ENCODE measurements at places on chromosomes 16 and 17.

GRCh38 chr17:13420878-13421277 is 180.9 kb downstream of the HS3ST3A1 start:
- peak; percentile 67 for DNase-seq

DNA sequence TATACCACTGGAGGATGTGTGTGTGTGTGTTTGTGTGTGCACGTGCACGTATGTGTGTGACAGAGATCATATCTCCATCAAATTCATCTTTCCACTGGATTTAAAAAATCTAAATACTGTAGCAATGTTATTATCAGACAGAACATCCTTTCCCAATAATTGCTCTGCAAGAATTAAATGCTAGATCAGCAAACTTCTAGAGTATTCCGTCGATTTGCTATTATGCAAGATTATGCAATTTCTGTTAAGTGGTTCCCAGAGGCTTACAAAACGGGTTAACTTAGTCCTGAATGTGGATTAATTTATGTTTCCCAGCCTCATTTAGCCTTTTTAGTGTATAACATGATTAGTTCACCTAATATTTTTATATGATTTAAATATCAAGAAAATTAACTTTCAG is 44.5 kb upstream of the CNTNAP4 start:
- DNase-seq = no peak

DNA sequence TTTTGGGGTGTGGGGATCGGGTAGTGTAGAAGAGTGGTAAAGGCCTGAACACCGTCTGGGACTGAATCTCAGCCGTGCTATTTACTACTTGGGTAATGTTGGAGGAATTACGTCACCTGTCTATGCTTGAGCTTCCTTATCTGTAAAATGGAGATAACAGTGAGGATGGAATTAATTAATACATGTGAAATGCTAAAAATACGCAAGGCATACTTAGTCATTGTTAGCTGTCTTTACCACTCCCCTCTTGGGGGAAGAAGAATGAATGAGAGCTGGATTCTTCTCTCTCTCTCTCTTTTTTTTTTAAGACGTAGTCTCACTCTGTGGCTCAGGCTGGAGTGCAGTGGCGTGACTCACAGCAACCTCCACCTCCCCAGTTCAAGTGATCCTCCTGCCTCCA is 41.1 kb upstream of the TANGO6 start:
- DNase-seq = peak; percentile 68

DNA sequence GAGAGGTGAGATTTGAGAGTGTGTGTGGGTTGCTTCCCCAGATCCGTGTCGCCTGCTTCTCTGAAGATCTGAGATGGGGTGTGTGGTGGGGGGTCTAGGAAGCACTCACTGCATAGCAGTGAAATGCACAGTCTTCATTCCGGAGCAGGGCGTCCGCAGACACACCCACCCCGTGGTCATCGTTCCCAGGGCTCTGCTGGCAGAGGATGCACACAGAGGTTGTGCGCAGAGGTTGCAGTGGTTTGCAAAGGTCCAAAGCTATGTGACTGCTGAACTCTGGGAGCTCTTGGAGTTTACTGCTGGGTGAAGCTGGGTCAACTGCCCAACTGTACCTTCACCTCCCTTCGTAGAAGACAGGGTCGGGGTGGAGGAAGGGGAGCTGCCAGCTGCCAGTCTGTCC is 135.3 kb downstream of the SNX29 start:
- no peak for DNase-seq

- no peak for DNase-seq
Measured at GRCh38 chr17:76561332-76561731, 21.5 kb downstream of the PRCD start.

DNA sequence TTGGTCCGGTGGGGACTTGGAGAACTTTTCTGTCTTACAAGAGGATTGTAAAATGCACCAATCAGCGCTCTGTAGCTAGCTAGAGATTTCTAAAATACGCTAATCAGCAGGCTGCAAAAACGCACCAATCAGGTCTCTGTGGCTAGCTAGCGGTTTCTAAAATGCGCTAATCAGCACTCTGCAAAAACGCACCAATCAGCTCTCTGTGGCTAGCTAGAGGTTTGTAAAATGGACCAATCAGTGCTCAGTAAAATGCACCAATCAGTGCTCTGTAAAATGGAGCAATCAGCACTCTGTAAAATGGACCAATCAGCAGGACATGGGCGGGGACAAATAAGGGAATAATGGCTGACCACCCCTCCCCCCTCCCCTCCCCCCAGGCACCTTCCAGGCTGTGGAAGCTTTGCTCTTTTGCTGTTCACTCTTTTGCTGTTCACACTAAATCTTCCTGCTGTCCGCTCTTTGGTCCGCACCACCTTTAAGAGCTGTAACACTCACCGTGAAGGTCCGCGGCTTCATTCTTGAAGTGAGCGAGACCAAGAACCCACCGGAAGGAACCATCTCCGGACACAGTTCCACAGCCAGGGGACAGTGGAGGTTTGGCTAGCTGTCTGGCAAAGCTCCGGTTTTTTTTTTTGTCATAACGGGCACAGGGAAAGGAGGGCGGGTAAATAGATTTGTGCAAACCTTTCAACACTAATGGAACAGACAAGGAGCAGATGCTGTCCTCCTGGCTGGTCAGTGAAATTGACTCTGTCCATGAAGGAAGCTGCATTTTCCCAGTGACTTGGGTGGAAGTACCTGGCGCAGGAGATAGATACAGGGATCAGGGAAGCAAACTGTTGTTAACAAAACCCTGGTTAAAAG is 8.3 kb downstream of the PITPNC1 start:
- DNase-seq = no peak

DNA sequence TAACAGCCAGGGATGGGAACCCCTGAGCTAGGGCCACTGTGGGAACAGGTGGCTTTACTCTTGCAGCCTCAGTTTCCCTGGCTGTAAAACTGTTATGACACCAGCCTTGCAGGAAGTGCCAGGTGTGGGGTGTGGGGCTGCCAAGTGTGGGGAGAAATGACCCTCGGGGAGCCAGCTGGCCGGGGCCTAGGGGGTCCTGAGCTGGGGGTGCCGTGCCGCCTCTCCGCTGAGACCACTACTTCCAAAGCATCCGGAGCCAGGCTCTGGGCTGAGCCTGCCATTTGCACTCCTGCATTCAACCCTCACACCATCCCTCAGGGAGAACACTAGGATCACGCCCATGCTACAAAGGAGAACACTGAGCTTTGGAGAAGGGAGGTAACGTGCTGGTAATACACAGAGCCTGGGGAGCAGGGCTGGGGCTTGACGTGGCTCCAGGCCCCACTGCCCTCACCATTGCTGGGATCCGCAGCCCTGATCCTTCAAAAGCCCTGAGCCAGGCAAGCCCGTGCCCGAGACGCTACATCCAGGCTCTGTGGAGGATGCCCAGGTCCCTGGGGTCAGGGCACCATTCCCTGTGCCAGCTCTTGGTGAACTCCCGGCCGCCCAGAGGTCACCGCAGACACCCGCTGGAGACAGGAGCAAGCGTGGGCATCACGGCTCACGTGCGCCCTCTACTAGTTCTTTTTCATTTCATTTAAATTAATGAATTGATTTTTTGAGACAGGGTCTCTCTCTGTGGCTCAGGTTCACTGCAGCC is 28.8 kb upstream of the GINS2 start:
- no peak for DNase-seq

GRCh38 chr16:67039260-67040020 is 10.5 kb downstream of the CBFB start:
- DNase-seq = no peak

DNA sequence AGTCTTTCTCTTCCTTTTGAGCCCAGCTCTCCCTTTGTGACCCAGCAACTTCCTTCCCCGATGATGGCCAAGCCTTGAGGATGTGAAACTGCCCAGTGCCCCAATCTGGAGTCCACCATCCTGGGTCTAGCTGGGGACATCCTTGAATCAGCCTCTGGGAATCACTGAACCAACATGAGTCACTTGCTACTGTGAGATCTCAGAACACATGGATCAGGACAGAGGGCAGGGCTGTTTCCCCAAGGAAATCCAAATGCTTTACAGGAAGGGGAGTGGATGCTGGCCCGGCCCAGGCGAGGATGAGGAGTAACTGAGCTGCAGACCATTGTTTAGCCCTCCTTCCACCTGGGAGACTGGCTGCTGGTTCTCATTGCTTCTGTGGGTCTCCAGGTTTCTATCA is 547.6 kb downstream of the WWOX start:
- DNase-seq = no peak

DNA sequence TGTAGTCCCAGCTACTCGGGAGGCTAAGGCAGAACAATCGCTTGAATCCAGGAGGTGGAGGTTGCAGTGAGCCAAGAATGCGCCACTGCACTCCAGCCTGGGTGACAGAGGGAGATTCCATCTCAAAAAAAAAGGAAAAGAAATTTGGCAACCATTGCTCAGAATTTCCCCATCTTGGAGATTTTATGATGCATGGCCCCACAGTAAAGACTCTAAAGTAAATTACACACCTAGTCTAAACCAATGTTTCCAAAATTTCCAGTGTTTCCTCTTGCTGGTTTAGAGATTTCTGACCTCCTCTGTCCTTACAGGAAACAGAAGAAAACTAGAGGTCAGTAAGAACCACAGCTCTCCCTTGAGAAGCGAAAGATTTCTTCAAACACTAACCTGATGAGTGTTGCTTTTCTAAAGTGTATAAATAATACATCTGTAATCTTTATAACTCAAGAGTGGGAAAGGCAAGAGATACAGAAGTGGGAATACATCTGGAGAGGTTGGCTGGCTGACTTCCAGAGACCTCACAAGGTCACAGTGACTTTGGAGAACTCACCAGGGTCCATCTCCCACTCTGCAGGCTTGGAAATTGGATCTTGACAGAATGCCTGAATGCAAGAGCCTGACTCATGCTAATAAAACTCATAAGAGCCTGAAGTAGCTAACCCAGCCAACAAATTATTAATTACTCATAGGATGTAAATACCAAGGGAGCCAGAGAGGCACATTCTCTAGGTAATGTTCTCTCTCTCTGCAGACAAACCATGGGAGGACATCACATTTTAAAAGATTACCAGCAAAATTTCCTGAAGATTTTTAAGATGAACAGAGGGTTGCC is 8.8 kb downstream of the ADAT1 start:
- DNase-seq = peak; percentile 29

DNA sequence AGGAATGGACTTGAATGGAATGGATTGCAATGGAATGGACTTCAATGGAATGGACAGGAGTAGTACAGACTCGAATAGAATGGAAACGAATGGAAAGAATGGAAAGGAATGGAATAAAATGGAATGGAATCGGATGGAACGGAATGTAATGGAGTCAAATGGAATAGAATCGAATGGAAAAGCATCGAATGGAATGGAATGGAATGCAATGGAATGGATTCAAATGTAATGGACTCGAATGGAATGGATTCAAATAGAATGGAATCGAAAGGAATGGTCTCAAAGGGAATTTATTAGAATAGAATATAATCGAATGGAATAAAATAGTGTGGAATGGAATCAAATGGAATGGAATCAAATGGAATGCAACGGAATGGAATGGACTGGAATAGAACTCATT is 484.9 kb upstream of the WSB1 start:
- no peak for DNase-seq

DNA sequence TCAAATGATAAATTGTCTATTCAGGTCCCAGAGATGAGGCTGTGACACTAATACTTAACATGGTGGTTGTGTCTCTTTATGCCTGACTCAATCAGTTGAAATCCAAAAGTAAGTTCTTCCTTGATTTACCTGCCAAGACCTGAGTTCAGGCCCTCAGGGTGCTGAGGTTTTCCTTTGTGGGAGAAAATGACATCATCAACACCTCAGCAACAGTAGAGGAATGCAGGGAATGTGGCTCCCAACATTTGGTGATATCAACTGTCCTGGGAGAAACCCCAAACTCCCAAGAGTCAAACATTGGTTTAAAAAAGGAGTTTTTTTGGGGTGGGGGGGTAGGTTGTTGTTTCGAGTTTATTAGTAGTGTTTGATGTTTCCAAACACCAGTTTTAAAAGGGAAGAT is 14.7 kb downstream of the RNF43 start:
- peak; percentile 25 for DNase-seq

DNA sequence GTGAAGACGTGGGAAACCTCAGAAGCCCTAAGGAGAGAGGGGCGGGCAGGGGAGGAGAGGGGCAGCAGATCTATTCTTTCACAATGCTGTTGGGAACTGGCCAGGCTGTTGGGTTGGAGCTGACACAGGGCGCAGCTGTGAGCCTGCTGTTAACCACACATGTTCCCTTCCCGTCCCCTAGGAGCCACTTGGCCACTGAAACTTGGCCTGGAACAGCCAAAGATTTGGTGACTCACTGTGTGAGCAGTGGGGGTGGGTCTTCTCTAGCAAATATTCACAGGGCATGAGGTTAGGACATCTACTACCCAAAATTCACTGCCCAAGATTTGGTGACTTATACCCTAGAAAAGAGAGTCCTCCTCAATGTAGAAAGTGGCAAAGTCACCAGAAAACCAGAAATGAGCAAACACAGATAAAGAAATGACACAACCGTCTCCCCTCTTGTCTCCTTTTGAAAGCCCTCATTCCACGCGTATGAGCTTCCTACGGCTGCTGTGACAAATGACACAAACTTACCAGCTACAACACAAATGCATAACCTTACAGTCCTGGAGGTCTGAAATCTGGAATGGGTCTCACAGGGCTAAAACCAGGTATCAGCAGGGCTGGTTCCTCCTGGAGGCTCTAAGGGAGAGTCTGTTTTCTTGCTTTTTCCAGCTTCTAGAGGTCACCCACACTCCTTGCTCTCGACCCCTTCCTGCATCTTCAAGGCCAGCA is 6.3 kb downstream of the TBC1D16 start:
- DNase-seq = peak; percentile 45

DNA sequence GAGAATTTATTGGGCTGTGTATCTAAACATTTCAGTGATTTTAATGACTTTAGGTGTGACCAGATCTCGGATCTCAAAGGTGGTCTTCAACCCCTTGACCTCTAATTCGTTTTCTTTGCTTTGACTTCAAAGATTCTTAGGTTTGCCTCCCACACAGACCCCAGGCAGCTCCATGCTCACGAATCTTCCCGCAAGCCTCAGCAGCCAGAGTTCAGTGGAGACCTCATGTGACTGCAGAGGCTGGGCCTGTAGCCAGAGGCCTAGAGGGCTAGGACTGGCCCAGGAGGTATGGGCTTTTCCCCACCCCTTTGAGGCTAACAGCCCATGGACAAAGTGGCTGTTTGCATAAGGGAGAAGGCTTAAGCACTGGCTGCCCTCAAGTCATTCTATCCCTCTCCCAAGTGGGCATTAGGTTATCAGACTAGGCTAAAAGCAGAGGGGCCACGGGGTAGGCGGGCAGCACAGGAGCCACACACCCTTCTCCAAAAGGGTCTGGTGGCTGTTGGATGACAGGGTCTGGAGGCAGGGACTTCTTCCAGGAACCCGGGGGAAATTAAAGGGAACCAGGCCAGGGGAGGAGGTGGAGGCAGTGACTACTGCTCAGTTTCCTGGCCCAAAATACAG is 3.0 kb downstream of the HIRIP3 start:
- DNase-seq = no peak

- no peak for DNase-seq
Measured at GRCh38 chr17:76076146-76076764, 1.7 kb downstream of the GALR2 start.

GRCh38 chr17:27236717-27237315 is 57.1 kb upstream of the WSB1 start:
- no peak for DNase-seq

DNA sequence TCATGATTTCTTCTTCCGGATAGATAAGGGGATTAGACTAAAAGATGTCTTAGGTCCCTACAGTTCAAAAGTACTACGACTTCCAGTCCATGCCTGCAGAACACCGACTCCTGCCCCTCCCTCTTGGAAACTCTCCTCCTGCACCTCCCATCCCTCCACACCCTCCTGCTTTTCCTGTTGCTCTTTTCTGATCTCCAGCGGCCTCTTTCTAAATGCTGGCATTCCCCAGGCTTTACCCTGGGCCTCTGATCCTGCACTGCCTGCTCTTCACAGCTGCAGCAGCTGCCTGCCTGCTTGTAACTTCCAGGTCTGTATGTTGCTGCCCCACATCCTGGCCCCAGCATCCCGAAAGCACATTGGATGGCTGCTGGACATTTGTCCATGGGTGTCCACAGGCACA is 154.2 kb downstream of the KCNJ12 start:
- DNase-seq = no peak

Measured in fibroblast of skin of left biceps (primary cell).